Psoas muscle (tissue), 8 donors: ENCODE measurements at places on chromosomes 5 and 9. TPM values are rescaled to one million over a fixed set of nuclear protein-coding genes. Genes with fewer than 3 reads are reported as not detected.

Gene ADAMTSL1
- 0.10 TPM for polyA plus RNA-seq

Gene HTR1A
- polyA plus RNA-seq: not detected

Gene PDE6A
- polyA plus RNA-seq: 0.09 TPM

Gene INSYN2B
- polyA plus RNA-seq: not detected

Gene ANXA2R
- polyA plus RNA-seq: 2.7 TPM
